Activated CD8-positive, alpha-beta memory T cell treated with anti-CD3 and anti-CD28 coated beads, Interleukin-2, amount 10 ng/mL, durations not matched to agents 7 days and 5 days (primary cell): ENCODE measurements at places on chromosomes 6 and 20. TPM values are rescaled to one million over a fixed set of nuclear protein-coding genes. Genes with fewer than 3 reads are reported as not detected.
A peak's percentile ranks its signal among the peaks of the same experiment; 100 is the strongest.

RAET1E gene
- total RNA-seq, result not detected

STX11 gene
- 29.0 TPM for total RNA-seq

PRPH2 gene
- total RNA-seq, result 0.07 TPM

NOP56 gene
- total RNA-seq, result 469 TPM

TCF21 gene
- total RNA-seq, result not detected

JAG1 gene
- total RNA-seq, result 0.54 TPM

SLC22A2 gene
- total RNA-seq, result not detected

- no peaks in the 10 kb centered on the region for H3K4me1 ChIP-seq
- no peak overlapping the region for H3K27ac ChIP-seq
- no peak for DNase-seq
Observed at GRCh38 chr20:22789676-22790075, 205.3 kb upstream of the FOXA2 start.

GRCh38 chr6:38638941-38639497 lies 710 bp downstream of the BTBD9 start:
- peaks cover 6% of the 10 kb centered on the region for H3K36me3 ChIP-seq
- peak overlapping the region; percentile 83 for H3K27ac ChIP-seq
- peaks cover 47% of the 10 kb centered on the region for H3K4me1 ChIP-seq
- H3K4me3 ChIP-seq, result peak overlapping the region; percentile 90

GRCh38 chr6:140462453-140463311 lies 1088.2 kb upstream of the CITED2 start:
- no peaks in the 10 kb centered on the region for H3K4me1 ChIP-seq
- H3K36me3 ChIP-seq, result no peaks in the 10 kb centered on the region
- no peak overlapping the region for H3K27ac ChIP-seq
- no peak overlapping the region for H3K4me3 ChIP-seq
- DNase-seq, result no peak

GRCh38 chr6:11197175-11197536 lies 35.3 kb downstream of the NEDD9 start:
- no peak for DNase-seq
- peaks cover 59% of the 10 kb centered on the region for H3K4me1 ChIP-seq
- peaks cover 84% of the 10 kb centered on the region for H3K36me3 ChIP-seq
- H3K27ac ChIP-seq, result peak overlapping the region; percentile 54
- H3K4me3 ChIP-seq, result no peak overlapping the region
- no peaks in the 10 kb centered on the region for H3K27me3 ChIP-seq

- no peaks in the 10 kb centered on the region for H3K36me3 ChIP-seq
- H3K4me1 ChIP-seq, result no peaks in the 10 kb centered on the region
- no peak overlapping the region for H3K27ac ChIP-seq
- no peak overlapping the region for H3K4me3 ChIP-seq
- H3K27me3 ChIP-seq, result peaks cover 37% of the 10 kb centered on the region
- no peak for DNase-seq
Observed at GRCh38 chr20:62551407-62552323, 75.9 kb upstream of the GATA5 start.

GRCh38 chr20:36736451-36737182 lies 9.3 kb downstream of the NDRG3 start:
- no peak overlapping the region for H3K4me3 ChIP-seq
- no peak for DNase-seq
- no peaks in the 10 kb centered on the region for H3K36me3 ChIP-seq
- no peaks in the 10 kb centered on the region for H3K27me3 ChIP-seq

DNA sequence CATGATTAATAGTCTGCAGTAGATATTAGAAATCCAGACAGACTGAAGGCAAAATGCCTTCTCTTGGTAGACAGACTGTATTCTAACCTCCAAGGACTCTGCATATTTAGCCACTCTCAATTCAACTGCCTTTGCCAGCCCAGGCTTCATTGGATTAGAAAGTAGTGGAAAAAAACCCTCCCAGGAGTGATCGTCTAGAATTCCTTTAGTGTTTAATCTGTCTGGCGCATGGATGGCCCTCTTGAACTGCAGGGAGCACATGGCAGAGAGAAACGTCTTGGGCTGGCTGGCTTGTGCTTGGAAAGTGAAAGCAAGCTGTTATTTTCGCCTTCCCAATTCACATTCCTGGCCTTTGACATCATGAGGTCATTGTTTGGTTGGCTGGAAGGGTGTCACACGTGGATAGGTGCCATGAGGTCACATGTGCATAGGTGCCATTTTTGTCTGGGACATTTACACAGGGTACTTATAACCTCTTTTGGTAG lies 30.9 kb upstream of the NEDD9 start:
- DNase-seq, result no peak
- H3K27ac ChIP-seq, result no peak overlapping the region
- no peak overlapping the region for H3K4me3 ChIP-seq
- peaks cover 37% of the 10 kb centered on the region for H3K36me3 ChIP-seq
- no peaks in the 10 kb centered on the region for H3K27me3 ChIP-seq

DNA sequence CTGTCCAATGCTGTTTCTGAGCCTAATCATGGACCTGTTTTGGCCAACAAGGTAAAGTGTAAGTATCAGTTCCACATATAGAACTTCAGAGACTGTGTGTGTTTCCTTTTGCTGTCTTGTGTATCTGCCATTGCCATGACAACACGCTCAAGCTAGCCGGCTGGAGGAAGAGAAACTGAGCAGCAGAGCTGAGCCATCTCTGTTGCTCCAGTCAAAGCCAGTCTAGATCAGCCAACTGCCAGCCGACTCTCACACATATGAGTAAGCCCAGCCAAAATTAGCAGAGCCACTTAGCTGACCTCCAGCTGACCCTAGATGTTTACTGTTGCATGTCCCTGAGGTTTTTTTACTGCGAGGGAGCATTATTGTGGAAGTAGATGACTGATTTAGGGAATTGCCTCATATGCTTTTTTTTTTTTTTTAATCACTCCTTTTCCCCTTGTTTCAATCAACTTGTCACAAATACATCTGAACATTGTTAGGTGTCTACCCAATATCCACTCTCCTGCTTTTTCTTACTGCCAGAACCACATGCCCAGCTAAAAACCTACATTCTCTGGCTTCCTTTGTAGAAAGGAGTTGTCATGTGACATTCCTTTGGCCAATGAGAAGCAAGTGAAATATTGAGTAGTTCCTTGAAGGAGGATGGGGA lies 304.3 kb upstream of the SUPT3H start:
- peak overlapping the region; percentile 64 for H3K27ac ChIP-seq
- no peak overlapping the region for H3K4me3 ChIP-seq
- peak; percentile 82 for DNase-seq
- peaks cover 28% of the 10 kb centered on the region for H3K36me3 ChIP-seq
- H3K27me3 ChIP-seq, result peaks cover 6% of the 10 kb centered on the region

DNA sequence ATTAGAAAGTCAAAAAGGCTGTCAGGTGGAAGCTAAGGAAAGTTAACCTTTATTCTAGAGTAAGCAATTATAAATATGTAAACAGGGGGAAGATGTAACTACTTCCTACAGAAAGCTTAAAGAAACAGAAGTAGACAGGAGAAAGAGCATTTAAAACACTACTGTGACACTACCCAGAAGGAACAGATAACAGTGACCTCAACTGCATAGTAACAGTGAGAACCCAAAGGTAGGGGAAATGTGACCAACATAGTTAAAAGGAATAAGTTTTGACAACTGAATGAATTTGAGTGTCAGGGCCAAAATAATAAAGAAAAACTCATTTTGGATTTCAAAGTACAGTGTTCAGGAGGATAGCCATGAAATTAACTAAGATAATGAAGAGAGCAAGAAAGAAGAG lies 43.5 kb downstream of the IBTK start:
- no peak overlapping the region for H3K27ac ChIP-seq
- no peak overlapping the region for H3K4me3 ChIP-seq
- peaks cover 7% of the 10 kb centered on the region for H3K4me1 ChIP-seq
- peaks cover 46% of the 10 kb centered on the region for H3K36me3 ChIP-seq
- H3K27me3 ChIP-seq, result no peaks in the 10 kb centered on the region

GRCh38 chr6:69901361-69901760 lies 35.0 kb downstream of the COL19A1 start:
- DNase-seq, result no peak
- H3K4me3 ChIP-seq, result no peak overlapping the region
- no peaks in the 10 kb centered on the region for H3K27me3 ChIP-seq
- no peaks in the 10 kb centered on the region for H3K4me1 ChIP-seq

GRCh38 chr6:125037827-125038226 lies 75.6 kb downstream of the RNF217 start:
- no peak for DNase-seq
- H3K27me3 ChIP-seq, result no peaks in the 10 kb centered on the region
- no peaks in the 10 kb centered on the region for H3K4me1 ChIP-seq
- H3K27ac ChIP-seq, result no peak overlapping the region
- no peak overlapping the region for H3K4me3 ChIP-seq
- no peaks in the 10 kb centered on the region for H3K36me3 ChIP-seq

DNA sequence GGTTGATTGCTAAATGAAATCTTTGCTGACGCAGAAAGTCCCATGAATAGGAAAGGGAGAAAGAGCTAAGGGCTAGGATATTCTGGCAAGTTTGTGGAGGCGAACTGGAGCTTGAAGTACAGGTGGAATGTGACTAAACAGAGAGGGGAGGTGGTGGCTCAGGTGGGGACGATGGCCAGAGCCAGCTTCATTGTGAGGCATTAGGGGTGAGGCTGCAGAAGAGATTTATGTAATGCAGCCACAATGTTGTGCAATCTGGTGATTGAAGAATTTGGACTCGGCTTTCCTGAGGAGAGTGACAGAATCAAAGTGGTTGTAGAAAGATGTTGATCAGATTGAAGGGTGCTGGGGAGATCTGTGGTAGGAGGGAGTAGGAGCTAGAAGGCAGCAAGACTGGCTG lies 42.9 kb upstream of the SPACA1 start:
- no peak overlapping the region for H3K27ac ChIP-seq
- no peak for DNase-seq
- H3K4me1 ChIP-seq, result no peaks in the 10 kb centered on the region
- no peak overlapping the region for H3K4me3 ChIP-seq
